ENCODE measurements at places on chromosomes 11 and 22.

DNA sequence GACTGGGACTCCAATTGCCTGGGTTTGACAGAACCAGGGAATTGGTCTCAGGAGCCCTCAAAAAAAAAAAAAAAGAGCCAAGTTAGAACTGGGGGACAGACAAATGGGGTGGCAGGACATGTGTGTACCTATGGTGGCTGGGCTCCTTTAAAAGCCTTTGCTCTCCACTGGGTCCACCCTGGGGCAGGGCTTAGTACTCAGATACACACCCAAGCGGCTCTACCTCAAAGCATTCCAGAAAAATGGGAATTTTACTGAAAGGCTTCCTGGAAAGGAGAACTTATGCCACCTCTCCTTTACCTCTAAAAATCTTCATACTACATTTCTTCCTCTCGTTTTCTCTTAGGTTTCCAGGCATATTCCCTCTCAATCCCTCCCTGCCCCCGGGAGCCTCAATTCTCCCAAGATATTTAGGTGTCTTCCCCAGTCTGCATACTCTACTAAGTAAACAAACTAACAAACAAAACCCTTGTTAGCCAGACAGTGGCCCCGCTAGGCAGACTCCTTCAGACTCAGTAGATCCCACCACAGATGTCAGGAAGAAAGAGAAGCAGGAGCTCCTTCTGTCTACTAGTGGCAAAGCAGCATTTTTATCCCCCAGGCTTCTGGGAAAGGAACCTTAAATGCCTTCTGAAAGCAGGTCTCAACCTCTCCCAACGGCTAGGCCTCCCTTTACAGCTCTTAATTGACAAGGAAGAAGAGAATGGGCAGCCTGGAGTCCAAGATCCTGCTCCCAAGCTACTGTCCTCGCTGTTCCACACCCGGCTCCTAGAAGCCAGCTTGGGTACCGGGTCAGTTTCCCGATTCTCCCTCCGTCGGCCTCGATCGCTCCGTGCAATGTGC lies 653 bp downstream of the PCSK7 start:
- DNase-seq: no peak

GRCh38 chr22:24265734-24266133 lies 4.9 kb upstream of the SPECC1L start:
- DNase-seq: no peak

DNA sequence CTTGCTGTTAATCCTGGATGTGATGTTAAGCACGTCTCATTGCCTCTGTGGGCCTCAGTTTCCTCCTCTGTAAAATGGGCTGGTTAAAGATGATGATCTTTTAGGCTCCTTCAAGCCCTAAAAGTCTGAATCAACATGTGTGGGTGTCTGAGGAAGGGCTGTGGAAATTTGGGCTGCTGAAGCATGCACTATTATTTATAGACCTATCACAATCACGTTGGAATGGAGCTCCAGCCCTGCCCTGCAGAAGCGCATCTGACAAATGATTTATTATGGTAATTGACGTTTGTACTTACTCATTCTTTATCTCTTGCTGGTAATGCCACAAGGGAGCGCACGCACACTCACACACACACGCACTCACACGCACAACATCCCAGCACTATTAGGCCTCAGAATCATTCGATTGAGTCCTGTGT lies 20.4 kb downstream of the P2RX3 start:
- DNase-seq: no peak

DNA sequence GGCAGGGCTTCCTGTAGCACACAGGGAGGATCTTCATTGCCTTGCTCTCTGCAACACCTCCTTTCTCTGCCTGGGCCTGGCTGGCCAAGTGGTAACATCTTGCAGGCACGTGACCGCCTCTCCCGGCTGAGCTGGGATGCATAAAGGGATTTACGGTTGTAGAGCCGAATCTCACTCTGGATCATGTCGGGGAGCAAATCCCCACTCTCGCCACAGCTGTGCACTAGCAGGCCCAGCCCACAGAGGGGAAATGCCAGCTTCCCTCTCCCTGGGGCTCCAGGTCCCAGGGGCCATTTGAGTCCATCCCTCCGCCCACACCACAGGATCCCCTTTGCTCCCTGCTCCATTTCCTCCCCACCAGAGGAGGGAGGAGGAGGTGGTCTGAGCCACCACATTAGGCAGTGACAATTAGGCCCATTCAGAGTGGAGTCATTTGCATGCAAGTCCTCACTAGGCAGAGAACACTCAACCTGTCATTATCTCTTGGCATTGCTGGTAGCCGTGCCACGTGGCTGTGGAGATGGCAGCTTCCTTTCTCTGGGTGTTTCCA lies 196.7 kb downstream of the DSCAML1 start:
- DNase-seq: no peak

DNA sequence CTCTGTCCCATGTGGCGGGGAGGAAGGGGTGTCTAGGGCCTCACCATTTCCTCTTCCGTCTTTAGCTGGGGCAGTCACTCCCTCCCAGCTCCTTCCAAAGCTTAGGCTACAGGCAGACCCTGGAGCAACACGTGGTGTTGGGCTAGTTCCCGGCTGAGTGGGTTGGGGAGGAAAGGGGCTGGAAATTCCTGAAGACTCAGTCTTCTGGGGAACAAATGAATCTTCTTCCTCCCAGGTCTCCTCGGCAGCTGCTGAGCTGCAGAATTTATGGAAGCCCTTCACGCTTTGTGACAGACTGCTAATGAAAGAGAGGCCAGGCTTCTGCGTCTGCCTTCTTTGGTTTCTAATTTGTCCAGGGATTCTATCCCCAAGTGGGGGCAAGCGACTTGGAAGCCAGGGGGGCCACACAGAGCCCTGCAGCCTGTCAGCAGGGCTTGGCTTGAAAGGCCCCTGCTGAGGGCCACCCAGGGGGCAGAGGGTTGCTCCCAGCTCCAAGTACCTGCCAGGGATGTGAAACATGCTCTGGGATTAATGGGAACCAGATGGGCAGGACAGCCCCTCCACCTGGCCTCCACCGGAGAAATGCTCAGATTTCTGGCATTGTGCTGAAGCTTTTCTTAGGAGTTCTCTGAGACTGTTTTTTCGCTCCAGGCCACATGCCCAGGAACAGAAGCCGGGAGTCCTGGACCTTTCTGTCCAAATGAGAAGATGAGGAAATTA lies 123.1 kb downstream of the PKNOX2 start:
- no peak for DNase-seq

GRCh38 chr11:22624742-22625447 lies 728 bp downstream of the FANCF start:
- no peak for DNase-seq

GRCh38 chr11:1516273-1517067 lies 29.9 kb upstream of the MOB2 start:
- no peak for DNase-seq

GRCh38 chr11:128335729-128336128 lies 251.6 kb downstream of the ETS1 start:
- no peak for DNase-seq

GRCh38 chr11:62344210-62344609 lies 7.0 kb downstream of the ASRGL1 start:
- DNase-seq: no peak

DNA sequence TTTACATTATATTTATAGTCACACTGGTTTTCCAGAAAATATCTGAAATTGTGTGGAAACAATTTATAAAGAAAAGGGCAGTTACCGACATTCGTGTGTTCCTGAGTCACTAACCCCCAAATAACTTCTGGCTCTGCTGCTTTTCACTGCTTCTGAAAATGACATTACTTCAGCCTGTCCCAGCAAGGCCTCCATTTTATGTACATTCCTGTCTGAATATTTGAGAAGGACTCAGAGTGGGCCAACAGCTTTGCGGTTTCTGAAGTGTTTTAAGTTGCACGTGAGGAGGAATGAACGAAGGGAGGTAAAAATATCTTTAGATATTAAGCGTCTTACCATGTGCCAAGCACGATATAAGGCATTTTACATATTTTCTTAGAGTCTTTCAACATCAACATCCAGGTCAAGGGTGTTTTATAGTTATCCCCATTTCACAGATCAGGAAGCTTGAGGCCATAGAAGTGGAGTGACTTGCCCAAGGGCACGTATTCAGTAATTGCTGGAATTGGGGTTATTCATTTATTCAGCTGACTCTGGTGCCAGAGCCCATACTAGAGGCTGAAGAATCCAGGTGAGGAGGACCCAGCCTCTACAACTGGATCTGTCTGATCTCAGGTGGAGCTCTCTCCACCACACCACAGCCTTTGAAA lies 30.8 kb upstream of the WNT11 start:
- DNase-seq: no peak

DNA sequence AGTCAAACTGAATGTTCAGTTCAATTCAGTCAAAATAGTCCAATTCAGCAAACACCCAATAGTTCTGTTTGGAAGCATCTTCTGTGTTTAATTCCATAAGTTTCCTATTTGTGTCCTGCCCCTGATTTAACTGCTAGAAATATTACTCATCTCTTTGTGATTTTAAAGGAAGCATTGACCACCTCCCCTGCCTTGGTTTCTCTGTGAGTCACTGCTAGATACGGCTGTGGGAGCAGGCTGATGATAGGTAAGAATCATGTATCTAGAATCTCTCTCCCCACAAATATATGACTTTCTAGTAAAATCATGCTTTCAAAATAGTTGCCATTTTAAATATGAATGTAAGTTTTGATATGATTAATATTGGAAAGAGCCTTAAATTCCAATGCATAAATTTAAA lies 888.5 kb downstream of the NTM start:
- DNase-seq: no peak

GRCh38 chr11:44179173-44179572 lies 83.7 kb downstream of the EXT2 start:
- DNase-seq: no peak

Measured in activated CD4-positive, CD25-positive, alpha-beta regulatory T cell treated with anti-CD3 and anti-CD28 coated beads, Interleukin-2, amount 50 U/mL, for 72 hours (primary cell).